ENCODE measurements at places on chromosomes 7 and 10.

GRCh38 chr7:28200598-28200997 is 20.0 kb upstream of the JAZF1 start:
- DNase-seq = no peak

DNA sequence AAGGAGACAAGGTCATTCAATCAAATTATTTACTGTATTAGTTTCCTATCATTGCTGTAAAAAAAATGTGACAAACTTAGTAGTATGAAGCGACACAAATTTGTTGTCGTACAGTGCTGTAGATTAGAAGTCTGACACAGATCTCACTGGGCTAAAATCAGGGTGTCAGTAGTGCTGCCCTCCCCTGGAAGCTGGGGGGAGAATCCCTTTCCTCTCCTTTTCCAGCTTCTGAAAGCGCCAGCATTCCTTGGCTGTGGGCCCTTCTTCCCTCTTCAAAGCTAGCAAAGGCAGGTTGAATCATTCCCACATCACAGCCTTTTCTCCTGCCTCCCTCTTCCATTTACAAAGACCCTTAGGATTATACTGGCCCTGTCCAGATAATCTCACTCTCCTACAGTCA is 28.0 kb downstream of the VPS41 start:
- DNase-seq = no peak

DNA sequence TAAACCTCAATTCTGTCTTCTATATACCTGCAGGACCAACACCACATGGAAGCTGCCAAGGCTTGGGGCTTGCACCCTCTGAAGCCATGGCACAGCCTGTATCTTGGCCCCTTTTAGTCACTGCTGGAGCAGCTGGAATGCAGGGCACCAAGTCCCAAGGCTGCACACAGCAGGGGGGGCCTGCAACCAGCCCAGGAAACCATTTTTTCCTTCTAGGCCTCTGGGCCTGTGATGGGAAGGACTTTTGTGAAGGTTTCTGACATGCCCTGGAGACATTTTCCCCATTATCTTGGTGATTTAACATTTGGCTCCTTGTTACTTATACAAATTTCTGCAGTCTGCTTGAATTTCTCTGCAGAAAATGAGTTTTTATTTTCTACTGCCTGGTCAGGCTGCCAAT is 123.2 kb upstream of the PCGF5 start:
- DNase-seq = no peak

DNA sequence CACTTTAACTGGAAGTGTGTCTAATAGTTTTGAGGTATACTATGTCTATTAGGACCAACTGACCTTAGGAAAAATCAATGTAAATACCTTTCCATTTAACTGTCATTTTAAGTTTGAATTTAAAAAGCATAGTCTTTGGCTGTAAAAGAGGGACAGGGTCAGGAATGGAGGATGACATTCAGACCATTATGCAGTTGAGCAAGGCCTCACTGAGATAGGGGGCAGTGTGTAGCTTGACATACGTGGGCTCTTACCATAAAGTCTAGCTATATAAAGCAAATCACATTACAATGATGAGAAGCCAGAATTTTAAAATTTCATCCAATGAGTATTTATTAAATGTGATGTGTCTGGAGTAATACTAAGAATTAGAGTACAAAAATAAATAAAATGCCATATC is 17.9 kb downstream of the PALS2 start:
- no peak for DNase-seq

DNA sequence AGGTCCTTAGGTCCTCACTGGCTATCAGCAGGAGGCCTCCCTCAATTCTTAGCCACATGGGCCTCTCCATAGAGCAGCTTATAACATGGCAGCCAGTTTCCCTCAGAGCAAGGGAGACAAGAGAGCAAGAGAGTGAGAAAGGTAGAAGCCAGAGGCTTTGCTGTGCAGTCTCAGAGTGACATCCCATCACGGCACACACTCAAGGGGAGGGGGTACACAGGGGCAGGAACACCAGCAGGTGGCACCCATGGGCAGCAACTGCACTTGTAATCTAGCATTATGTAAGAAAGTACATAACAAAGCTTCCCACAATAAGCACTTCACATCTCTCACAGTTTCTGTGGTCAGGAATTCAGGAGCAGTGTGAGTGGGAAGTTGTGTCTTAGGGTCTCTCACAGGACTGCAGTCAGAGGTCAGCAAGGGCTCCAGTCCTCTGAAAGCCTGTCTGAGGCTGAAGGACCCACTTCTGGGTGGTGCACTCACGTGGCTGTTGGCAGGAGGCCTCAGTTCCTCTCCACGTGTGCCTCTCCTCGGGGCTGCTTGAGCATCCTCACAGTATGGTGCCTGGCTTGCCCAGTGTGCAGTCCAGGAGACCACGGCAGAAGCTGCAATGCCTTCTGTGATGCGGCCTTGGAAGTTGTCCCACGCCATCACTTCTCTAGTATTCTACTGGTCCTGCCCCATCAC is 159.4 kb downstream of the OAT start:
- no peak for DNase-seq

DNA sequence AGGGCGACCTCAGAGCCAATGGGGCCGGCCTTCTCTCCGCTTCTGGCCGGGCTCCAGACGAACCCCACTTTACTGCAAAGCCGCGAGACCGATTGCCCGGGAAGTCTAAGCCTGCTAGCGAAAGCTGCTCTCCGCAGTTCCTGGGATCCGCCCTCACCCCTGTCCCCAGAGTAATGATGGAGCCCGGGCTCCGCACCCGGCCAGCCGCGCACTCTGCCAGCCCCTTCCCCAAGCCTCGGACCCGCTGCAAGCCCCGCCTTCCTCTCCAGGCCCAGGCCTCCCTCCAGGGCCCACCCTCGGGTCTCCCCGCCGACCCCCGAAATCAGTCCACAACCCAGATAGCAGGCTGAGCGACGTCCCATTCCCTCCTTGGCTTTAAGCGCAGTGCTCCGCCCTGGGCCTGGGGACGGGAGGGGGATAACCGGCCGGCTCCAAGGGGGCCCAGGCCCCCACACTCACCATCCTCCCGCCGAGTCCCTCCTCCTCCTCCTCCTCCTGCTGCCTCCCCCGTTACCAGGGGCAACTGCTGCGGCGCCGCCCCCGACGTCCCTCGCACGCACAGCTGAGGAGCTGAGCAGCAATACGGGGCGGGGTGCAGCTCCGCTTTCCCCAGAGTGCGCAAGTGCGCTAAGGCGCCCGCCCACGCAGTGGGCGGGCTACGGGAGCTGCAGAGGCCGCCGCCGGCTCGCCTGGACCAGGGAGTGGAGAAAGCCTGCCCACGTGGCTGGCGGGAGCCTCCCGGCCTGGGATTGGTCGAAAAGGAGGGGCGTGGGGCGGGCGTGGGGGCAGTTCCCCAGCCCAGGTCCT is at the start of gene ARL3:
Gene ARL3, minus strand, starts transcription at position 584 of the 807 bp plus-strand sequence. Its CDS starts 122 bp downstream, at position 462.
- DNase-seq = peak; percentile 88

DNA sequence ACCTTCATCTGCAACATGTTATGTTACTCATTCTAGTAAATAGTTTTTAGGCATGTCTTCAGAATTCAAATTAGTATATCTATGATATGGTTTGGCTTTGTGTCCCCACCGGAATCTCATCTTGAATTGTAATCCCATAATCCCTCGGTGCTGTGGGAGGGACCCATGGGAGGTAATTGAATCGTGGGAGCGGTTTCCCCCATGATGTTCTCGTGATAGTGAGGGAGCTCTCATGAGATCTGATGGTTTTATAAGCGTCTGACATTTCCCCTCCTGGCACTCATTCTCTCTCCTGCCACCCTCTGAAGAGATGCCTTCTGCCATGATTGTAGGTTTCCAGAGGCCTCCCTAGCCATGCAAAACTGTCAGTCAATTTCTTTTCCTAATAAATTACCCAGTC is 20.4 kb upstream of the GPR37 start:
- DNase-seq = no peak

DNA sequence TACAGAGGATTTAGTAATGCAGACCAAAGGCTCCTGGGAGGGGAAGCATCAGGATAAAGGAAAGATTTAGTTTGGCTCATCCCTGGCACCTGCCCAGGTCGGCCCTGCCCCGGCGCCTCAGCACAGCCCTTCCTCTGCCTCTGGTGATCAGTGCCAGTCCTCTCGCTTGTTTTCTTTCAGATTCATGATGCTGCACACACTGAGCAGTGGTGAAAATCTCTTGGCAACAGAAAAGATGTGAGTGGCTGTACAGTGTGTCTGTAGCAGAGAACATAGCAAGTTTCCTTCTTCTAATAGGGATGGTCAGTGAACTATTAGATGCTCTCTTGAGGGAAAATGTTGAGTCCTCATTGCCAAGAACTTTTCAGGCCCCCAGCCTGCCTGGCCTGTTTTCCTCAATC is 994.1 kb downstream of the KCNMA1 start:
- no peak for DNase-seq

DNA sequence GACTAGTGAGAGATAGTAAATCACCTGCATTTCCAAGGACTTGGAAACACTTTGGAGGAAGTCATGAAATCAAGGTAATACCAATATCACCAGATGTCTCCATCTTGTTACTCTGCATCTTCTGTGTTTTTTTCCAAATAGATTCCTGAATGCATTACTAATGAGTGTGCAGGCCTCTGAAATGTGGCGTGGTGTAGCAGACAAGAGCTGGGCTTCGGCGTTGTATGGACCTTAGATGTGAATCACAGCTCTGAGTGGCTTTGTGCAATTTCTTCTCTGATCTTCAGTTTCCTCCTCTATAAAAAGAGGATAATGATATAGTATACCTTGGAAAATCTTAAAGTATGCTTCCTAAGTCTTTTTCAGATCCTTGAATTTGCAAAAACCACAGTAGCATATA is 9.6 kb upstream of the MYPN start:
- no peak for DNase-seq

DNA sequence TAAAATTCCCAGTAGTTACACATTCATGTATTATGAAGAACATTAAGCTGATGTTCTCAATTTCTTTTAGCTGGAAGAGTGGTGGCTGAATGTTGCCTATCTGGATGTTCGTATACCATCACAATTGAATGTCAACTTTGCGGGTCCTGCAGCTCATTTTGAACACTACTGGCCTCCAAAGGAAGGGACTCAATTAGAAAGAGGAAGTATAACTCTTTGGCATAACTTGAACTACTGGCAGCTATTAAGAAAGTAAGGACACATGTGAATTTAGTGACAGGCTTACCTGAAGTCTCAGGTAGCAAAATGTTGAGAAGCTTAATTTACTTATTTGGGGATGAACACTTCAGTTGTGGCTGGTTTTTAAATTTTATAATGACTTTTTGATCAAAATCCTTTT is 15.9 kb downstream of the CROT start:
- DNase-seq = no peak

DNA sequence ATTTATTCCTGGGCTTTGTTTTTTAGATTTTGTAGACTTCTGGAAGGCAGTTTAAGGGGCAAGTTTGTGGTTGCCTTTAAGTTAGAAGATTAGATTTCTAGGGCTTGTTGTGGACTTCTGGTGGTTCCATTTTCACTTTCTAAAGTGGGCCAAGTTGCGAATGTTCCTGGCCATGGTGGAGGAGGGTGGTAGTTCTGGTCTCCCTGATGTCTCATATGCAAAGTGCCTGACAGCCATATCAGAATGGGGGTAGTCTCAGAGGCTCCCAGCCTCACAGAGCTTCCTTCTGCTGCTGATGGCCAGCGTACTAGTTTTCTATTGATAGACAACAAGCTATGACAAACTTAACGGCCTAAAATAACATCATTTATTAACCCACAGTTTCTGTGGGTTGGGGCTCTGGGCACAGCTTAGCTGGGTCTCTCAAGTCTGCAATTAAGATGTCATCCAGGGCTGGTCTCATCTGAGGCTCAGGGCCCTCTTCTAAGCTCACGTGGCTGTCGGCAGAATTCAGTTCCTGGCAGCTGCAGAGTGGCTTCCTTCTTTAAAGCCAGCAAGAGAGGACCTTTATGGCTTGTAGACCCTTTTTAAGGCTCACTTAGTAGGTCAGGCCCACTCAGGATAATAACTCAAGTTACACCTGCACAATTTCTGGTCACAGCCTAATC is 44.8 kb downstream of the BMPER start:
- no peak for DNase-seq

DNA sequence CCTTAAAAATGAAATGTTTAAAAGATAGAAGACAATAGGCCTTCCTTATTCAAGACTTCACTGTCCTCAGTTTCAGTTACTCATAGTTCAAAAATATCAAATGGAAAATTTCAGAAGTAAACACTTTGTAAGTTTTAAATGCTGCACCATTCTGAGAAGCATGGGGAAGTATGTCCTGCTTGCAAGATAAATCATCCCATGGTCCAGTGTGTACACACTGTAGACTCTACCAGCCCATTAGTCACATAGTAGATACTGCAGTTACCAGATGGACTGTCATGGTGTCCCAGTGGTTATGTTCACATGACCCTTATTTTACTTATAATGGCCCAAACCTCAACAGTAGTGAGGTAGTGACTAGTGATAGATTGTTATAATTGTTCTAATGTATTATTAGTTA is 69.5 kb downstream of the PTPN12 start:
- no peak for DNase-seq

GRCh38 chr7:130560972-130561371 is 69.1 kb downstream of the MEST start:
- no peak for DNase-seq

DNA sequence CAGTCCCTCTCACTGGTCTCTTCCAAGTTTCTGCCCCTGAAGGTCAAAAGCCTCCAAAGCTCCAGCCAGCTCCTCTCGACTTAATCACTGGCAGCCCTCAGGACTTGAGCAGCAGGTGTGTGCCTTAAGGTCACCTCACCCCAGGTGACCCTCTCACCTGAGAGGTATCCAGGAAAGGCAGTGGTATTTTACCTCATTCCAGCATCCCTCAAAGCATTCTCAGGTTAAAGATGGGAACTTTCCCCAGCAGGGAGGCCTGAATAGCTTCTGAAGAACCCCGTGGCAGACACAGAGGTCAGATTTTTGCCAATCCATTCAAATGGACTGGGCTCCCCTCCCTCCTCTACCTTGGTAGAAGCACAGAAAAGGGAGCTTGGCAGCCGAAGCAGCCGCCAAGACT is 148.2 kb downstream of the GFRA1 start:
- no peak for DNase-seq

DNA sequence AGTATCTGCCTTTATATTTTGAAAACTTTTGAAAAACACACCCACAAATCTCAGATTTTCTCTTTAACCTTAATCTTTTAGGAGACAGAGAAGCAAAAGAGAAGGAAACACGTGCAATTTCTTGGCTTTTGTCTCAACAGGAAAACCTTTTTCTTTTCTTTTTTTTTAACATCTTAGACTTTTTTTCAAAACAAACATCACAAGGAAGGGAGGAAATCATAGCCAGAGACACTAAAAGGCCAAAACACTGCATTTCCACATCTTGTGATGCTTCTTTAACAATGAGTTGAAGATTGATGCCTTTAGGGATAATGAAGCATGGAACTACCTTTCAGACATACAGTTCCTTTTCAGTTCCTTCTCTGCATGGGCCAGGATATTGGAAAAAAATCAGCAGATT is 136.6 kb upstream of the NRBF2 start:
- DNase-seq = no peak

- no peak for DNase-seq
Measured at GRCh38 chr10:29105516-29106215, 183.2 kb upstream of the LYZL1 start.

Measured in stimulated activated CD8-positive, alpha-beta memory T cell treated with anti-CD3 and anti-CD28 coated beads, Interleukin-15, amount 100 ng/mL, for 24 hours (primary cell).